Omental fat pad (tissue), 4 donors: ENCODE measurements at places on chromosomes 7 and 10.
A peak's percentile ranks its signal among the peaks of the same experiment; 100 is the strongest.

DNA sequence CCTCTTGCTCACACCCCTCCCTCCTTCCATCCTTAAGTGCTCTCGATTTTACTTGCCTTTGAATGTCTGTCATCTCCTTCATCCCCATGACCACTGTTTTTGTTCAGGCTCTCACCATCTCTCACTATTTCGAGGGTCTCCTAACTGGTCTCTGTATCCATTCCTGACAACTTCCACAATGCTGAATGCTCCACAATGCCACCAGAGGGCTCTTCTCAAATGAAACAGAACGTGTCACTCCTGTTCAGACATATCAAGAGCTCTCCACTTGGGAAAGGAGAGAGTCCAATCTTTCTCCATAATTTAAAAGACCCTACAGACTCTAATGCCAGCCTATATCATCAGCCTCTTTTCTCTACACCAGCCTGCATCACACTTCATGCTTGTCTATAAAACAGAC is 9.0 kb upstream of the SLC13A1 start:
- no peak for DNase-seq

DNA sequence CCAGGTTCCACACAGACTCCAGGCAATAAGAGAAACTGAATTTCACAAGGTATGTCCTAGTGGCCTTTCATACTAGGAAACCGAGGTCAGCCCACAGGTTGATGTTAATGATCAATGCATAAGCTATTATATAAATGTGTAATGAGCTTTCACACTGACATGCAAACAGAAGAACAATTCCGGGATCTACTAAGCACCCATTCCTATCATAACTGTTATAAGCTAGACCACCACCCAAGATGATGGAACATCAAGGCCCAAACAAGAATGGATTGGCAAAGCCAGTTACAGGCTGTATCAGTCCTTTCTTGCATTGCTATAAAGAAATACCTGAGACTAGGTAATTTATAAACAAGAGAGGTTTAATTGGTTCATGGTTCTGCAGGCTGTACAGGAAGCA is 15.2 kb downstream of the SORBS1 start:
- no peak for DNase-seq

GRCh38 chr7:144452064-144452463 is 48.6 kb upstream of the NOBOX start:
- no peak for DNase-seq

GRCh38 chr7:44269417-44269816 is 56.0 kb downstream of the CAMK2B start:
- no peak for DNase-seq

- DNase-seq: peak; percentile 24
Observed at GRCh38 chr7:20199015-20199737, 18.0 kb downstream of the MACC1 start.

- DNase-seq: no peak
Observed at GRCh38 chr7:83119494-83119893, 43.2 kb downstream of the PCLO start.
